ENCODE measurements at places on chromosomes 5 and 9. TPM values are rescaled to one million over a fixed set of nuclear protein-coding genes. Genes with fewer than 3 reads are reported as not detected.

The ECSCR gene
- 0.53 TPM for total RNA-seq

- DNase-seq: no peak
Measured at GRCh38 chr5:176902911-176903664, 3.9 kb upstream of the HK3 start.

DNA sequence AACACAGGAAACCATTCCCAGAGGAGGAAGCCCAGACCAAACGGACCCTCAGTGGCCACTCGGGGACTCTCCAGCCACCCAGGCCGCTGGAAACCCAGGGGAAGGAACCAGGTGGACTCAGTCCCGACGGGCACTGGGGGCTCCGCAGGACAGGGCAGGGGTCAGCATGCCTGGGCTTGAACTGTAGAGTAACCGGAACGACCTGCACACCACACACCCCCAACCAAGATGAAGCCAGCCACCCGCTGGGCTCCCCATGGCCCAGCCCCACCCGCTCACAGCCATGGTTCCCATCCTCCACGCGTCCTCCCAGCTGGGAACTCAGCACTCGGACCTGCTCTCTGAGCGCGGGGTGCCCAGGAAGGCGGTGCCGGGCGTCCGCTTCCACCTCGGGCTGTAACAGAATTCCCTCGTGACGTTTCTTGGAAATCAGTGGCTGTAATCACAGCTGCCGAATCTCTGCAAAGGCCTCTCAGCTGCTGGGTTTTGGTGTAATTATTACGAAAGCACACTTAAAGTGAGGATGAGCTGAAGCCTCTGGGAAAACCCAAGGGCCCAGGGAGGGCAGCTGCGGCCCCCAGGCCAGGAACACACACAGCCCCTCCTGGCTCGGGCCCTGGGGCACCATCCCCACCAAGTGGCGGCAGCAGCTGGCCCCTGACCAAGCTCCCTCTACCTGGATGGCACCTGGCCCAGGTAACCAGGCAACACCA is 13.8 kb downstream of the NACC2 start:
- DNase-seq: no peak

The RNF183 gene
- not detected for total RNA-seq

- no peak for DNase-seq
Measured at GRCh38 chr9:31519424-31519823, 865.0 kb upstream of the ACO1 start.

The IFNE gene
- total RNA-seq: 0.24 TPM

The PCDHGB1 gene
- 0.79 TPM for total RNA-seq

The PCDHGA12 gene
- total RNA-seq: 0.34 TPM

- DNase-seq: no peak
Measured at GRCh38 chr5:2989517-2989916, 238.0 kb upstream of the IRX2 start.

The PCSK5 gene
- 20.8 TPM for total RNA-seq

The FOXD4L4 gene
- not detected for total RNA-seq

All from SJSA1 (cell line).